ENCODE measurements at places on chromosomes 7 and 10.

DNA sequence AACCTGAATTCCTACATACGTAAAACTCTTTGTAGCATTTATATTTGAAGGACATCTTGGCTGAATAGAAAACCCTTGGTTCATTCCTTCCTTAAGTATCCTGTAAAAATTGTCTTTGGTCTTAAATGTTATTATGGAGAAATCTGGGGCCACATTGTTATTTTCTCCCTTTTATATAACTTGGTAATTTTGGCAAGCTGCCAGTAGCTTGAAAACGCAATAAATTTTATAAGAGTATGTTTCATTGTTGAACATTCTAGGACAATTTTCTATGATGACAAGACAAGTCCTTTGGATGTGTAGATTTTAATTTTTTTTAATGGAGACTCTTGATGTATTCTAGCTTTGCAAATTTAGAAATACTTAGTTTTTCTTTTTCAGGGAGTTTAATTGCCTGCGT is 191.9 kb downstream of the ABCA13 start:
- no peak for DNase-seq

- DNase-seq = no peak
Measured at GRCh38 chr7:107582875-107583274, 2.8 kb downstream of the BCAP29 start.

- no peak for DNase-seq
Measured at GRCh38 chr7:155920068-155920461, 107.8 kb upstream of the SHH start.

DNA sequence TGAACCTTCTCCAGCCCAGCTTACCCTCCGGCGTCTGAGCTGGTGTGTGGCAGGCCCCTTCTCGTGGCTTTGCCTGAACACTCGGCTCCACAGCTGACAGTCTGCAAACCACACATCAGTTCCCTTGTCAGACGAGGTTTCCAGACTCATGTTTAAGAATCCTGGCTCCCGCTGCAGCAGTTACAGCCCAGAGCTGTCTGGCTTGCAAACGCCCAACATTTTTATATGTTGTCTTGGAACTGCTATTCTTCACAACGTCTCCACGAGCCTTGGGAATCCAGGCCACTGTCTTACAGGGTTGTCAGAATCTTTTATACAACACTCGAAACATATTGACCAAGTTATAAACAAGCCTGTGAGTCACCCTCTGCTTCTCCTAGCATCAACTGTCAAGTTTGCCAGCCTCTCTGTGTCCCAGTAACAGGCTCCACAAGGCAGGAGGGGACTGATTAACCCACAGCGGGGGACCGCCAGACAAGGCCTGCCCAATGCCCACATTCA is 68.1 kb downstream of the TNS3 start:
- DNase-seq = no peak

- no peak for DNase-seq
Measured at GRCh38 chr10:7525314-7526016, 114.6 kb upstream of the SFMBT2 start.

DNA sequence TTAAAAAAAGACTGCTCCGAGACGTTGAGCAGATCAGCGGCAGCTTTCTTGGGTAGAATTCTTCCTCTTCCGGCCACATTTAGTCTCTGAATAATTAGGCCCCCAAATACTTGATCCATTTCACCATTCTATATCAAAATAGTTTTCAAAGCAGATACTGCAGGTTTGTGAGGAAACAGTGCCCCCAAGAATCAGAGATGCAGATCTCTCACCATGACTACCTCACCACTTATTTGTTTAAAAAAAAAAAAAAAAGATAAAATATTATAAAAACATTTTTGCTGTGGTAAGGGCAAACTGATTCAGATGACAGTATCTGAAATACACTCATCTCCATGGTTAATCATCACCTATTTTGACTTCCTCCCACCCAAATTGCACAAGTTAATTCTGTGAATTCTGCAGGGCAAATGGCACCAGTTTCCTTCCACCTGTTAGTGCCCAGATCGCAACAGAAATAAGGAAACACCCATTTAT is 210.4 kb downstream of the FAM107B start:
- no peak for DNase-seq

All from cortex of kidney (tissue), 1 donor.